Stimulated activated CD4-positive, alpha-beta T cell treated with anti-CD3 and anti-CD28 coated beads, TNF-alpha, amount 100 ng/mL, for 1 hour (primary cell): ENCODE measurements at places on chromosomes 7 and 10.

DNA sequence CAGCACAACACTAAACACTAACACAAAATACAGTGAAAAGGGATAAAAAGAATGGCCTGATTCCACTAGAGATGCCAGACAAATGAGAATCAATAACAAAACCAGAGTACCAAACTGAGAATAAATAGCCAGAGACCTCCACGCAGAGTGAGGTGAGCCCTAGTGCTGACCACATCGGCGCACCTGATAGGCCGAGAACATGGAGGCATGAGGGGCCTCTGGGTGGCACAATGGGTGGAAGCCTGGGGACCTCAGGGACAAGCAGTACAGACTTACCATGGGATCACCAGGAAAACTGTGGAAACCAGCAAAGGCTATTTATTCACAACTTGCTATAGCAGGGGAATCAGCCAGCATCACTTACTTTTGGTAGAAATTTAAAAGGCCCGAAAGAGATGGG is 1.8 kb upstream of the CSGALNACT2 start:
- DNase-seq, result no peak

DNA sequence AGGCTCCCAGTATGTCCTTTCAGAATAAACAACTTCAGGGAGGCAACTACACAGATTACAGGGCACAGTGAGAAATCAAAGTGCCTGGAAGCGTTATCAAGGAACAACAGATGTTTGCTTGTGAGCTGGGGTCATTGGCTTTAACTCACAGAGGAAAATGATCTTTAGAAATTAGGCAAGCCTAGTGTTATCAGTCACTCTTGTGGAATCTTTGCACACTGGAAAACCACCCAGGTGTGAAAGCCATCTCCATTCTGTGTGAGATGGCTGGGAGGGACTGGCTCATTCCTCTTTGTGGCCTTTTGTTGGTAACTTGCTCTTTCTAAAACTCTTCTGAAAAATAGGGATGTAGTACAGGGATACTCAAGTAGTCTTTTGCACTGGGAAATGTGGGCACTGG is 716.0 kb downstream of the XPNPEP1 start:
- DNase-seq, result no peak

DNA sequence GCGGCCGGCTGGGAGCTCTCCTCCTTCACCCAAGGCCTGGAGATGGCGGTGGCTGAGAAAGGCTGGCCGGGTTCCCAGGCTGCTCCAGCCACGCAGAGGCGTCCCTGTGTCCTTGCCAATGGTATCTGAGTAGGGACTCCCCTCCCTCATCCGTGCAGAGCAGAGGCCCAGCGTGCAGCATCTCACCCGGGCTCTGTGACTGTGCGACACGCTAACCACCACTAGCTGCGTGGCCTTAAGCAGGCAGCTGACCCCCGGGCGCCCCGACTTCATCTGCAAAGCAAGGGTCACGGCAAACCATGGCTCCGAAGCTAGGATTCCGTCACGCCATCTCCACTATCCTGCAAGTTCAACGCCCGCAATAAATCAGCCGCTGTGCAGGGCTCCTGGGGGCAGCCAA is 47.2 kb upstream of the TNRC18 start:
- no peak for DNase-seq

GRCh38 chr10:59372543-59372942 is 10.2 kb upstream of the FAM13C start:
- DNase-seq, result no peak

GRCh38 chr7:36155811-36156361 is 2.8 kb downstream of the EEPD1 start:
- DNase-seq, result no peak

GRCh38 chr7:33870120-33870519 is 35.2 kb upstream of the BMPER start:
- no peak for DNase-seq

- no peak for DNase-seq
These were observed 6.7 kb downstream of the OR13A1 start for GRCh38 chr10:45308707-45309106.

DNA sequence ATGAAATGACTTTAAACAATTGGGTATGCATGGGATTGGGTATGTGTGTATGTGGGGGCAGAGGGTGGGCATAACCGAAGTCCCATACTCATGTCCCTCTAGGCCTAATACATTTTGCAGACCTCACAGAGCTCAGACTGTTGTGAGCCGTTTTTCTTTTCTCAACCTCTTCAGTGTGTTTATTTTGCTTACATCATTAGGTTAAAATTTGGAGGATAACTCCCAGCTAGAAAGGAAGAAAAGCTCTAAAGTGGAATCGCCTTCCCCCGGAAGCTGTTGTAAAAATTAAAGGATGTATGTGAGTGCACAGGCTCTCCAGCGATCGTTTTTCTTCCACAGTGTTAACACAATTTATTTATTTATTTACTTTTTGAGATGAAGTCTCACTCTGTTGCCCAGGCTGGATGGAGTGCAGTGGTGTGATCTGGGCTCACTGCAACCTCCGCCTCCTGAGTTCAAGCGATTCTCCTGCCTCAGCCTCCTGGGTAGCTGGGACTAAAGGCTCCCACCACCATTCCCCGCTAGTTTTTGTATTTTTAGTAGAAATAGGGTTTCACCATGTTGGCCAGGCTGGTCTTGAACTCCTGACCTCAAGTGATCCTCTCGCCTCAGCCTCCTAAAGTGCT is 1.5 kb upstream of the H2AZ2 start:
- no peak for DNase-seq

- no peak for DNase-seq
These were observed 50.9 kb downstream of the FOXI2 start for GRCh38 chr10:127787873-127788272.

GRCh38 chr7:157428554-157428945 is 91.7 kb downstream of the DNAJB6 start:
- DNase-seq, result no peak

GRCh38 chr10:30770229-30770628 is 140.7 kb upstream of the LYZL2 start:
- DNase-seq, result no peak

- DNase-seq, result no peak
These were observed 31.1 kb downstream of the SLC26A4 start for GRCh38 chr7:107691716-107692115.

DNA sequence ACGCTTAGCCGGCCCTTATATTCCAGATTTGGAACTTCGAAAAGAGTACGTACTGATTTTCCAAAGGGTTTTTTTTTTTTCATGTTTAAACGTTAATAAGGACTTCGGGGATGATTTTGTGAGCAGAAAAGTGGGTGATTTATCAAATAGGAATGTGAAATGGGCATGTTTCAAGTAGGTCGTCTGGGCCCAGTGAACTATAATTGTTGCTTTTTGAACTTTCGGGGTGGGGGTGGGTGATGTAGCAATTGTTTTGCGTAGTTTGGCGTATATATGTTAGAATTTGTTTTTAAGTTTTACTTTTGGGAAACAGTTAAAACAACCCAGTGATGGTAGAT is 299 bp upstream of the PBLD start:
- no peak for DNase-seq

GRCh38 chr7:14751461-14751860 is 151.1 kb downstream of the DGKB start:
- DNase-seq, result no peak

GRCh38 chr7:44693641-44694313 is 54.9 kb upstream of the ZMIZ2 start:
- DNase-seq, result no peak

GRCh38 chr10:21849607-21850006 is 153.9 kb downstream of the DNAJC1 start:
- DNase-seq, result no peak

- no peak for DNase-seq
These were observed 185.8 kb downstream of the USP6NL start for GRCh38 chr10:11425676-11426075.

GRCh38 chr7:4733936-4734528 is 41.4 kb upstream of the AP5Z1 start:
- DNase-seq, result no peak

- no peak for DNase-seq
These were observed 89.2 kb downstream of the DIP2C start for GRCh38 chr10:600234-600633.

GRCh38 chr10:127585519-127586023 is 36.5 kb downstream of the NPS start:
- DNase-seq, result no peak

GRCh38 chr10:63702092-63702491 is 180.9 kb downstream of the REEP3 start:
- no peak for DNase-seq

DNA sequence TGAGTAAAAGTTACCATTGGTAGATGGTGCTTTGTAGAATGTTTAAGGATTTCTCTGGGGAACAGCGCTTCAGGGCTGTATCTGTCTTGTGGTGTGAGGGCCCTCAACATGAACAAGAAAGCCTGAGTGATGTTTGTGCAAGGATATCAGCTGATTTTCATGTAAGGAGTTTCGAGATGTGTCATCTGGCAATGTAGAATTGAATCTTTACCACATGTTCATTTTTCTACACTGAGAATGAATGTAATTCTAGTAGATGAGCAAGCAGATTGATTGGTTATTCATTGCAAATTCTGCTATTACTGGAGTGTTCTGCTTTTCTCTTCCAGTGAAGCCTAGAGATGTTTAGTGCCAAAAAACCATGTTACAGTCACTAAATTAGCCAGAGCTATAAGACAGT is 87.7 kb downstream of the ST7 start:
- no peak for DNase-seq

GRCh38 chr10:11532306-11532705 is 79.1 kb downstream of the USP6NL start:
- no peak for DNase-seq

- DNase-seq, result no peak
These were observed 8.8 kb upstream of the CRPPA start for GRCh38 chr7:16430133-16430532.

GRCh38 chr7:150564566-150564965 is 2.6 kb upstream of the GIMAP4 start:
- no peak for DNase-seq

DNA sequence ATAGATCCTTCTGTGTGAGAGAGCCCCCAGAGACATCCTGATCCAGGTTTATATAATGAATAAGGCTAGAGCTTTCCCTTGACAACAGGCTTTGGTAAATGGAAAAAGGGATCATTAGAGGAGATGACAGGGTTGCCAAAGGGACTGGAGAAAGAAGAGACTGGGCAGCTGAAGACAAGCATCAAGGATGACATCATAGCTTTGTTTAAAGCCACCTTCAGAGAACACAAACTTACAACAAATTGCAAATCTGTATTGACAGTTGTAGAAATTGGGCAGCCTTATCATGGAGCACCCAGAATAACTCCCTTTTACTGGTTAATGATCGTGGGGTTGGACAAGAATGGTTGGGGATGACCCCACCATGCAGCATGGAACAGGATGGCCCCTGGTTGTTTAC is 3.7 kb upstream of the PLPP4 start:
- DNase-seq, result no peak

DNA sequence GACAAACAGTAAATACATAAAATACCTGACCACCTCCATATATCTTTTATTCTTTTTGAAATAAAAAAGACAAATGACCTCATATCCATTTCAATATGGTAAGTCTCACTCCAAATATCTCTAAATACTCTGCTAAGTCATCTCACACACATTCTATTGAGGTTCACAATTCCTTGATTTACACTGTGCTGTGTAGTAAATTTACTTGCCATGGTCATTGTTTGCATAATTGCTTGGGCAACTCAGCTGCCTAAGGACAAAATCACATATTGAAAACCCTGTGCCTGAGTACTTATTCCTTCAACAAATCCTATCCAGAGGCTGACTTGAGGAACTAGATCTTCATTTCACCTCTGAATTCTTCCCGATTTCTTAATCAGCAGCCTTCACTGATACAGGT is 176.4 kb downstream of the THSD7A start:
- no peak for DNase-seq

DNA sequence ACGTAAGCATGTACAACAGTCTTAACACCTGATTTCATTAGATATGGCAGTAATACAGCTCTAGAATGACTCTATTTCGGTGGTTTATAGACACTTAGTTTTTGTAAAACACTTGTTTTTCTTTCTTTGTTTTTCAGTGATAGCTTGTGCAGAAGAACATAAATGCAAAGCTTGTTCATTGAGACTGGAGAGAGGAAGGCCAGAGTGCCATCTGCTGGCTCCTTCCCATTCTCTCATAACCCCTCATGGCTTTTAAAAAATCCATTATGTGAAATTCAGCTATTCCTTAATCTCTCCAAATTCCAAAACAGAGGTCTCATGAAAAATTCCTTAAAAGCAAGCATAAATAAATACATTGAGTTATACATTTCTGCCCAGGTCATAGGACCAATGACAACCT is 76.3 kb downstream of the CACNB2 start:
- no peak for DNase-seq

- DNase-seq, result no peak
These were observed 38.2 kb downstream of the ANTXRL start for GRCh38 chr10:46325021-46325420.

DNA sequence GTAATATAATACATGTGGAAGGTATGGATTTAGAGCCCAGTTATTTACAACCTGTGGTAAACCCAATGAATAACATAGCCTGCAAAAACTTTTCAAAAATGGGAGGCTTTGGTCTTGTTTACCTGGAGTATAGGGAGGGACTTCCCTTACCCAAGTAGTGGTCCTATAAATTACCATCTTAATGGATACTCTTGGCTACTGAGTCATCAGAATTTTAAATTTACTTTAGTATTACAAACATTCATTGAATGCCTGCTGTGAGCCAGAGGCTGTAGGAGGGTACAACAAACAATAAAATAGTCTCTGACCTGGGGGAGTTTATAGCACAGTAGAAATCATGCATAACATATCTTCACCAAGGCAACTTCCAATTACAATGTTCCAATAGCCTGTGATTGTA is 365.1 kb downstream of the BBS9 start:
- DNase-seq, result no peak

- DNase-seq, result no peak
These were observed 140.0 kb upstream of the NRBF2 start for GRCh38 chr10:62993121-62993520.

- no peak for DNase-seq
These were observed 3.0 kb upstream of the BUB3 start for GRCh38 chr10:123150986-123151736.

DNA sequence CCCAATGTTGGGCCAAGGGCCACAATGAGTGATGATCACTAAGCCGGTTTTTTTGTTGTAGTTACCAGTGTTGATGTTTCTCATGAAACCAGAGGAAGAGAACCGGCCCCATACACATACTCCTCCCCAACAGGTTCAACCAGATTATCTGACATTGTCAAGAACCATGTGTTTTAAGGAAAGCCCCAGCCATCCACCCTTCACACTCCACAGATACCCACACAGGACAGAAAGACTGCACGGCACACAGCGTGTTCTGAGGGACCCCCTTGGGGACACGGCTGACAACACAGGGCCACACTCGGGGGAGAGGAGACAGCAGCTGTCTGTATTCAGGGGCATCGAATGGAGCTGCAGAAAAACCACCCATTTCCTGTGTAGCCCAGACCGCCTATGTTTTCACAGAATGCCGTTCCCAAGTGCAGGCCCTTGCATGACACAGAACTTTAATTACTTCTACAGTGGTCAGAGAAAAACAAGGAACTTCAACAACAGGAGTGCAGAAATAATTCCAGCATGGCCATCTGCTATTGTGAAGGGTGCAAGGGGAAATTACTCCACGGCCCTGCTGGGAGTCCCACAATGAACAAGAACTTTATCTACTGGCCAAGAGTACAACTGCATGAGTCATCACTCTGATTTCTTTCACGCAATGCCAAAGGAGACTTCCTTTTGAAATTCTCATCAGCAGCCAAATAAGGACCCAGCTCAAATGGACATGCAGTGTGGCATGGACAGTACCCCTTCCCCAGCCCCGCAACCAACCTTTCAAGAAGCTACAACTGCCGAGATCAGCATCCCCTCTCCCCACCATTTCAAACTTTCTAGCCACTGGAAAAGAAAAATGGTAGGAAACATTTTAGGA is 2.3 kb downstream of the KLF6 start:
- no peak for DNase-seq
